ENCODE measurements at places on chromosomes 1 and 21.

DNA sequence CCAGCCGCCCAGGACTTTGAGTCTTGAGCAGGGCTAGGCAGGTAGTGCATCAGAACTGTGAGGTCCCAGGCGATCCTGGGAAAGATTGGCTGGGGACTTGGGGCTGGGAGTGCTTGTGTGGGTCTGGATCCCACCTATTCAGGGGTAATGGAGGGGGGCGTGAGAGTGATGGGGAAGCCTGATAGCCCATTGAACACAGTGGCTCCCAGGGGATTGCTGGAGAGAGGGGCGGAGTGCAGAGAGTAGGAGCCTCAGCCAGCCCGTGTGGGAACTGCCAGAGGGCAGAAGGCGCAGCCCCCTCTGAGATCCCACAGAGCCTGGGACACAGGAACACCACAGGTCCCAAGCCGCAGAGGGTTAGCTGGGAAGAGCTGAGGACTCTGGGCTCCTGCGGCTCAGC is 19.3 kb upstream of the PDZK1IP1 start:
- no peak for DNase-seq

- no peak for DNase-seq
Observed at GRCh38 chr21:35517865-35518264, 468.8 kb upstream of the RUNX1 start.

DNA sequence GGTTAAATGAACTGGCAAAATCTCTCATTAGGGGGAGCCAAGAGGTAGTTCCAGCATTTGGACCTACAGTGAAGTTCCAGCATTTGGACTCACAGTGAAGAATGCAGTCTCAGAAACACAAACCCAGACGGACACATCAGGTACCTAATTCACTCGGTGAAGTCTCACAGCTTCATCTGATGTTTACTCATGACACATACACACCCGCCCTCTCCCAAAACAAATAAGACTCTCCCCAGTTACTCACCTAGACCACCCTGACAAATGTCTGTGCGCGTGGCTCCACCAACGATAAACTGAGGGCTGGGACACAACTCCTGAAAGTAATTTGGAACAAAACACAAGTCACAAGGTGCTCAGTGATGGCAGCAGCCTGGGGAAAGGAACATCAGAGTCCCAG is 11.4 kb downstream of the CAPN8 start:
- DNase-seq: no peak

GRCh38 chr1:20711285-20712214 is 6.3 kb downstream of the KIF17 start:
- no peak for DNase-seq

DNA sequence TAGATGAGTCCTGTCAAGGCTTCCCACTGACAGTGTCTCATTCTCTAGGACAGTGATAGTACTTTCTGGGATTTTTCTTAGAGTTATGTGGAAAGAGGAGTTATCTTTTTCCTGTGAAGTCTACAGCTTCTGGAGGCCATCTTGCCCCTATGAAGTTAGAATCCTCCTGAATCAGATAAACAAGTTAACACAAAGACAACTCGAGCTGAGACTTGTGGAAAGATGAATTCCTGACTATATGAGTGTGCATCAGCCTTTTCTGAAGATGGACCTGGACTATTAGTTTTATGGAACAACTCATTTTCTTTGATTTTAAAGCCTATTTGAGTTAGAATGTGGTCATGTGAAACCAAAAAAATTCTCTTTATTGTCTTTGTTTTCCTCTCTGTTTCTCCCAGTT is 290.9 kb downstream of the LRRIQ3 start:
- DNase-seq: no peak

All from activated T-helper 2 cell treated with anti-CD3 and anti-CD28 coated beads, Interferon-gamma antibody, Interleukin-2, Interleukin-4, amounts not matched to agents 10 μg/mL and 5 μg/mL and 100 μg/mL, durations not matched to agents 14 hours and 24 hours and 36 hours (primary cell).